ENCODE measurements at places on chromosomes 3 and 15. TPM values are rescaled to one million over a fixed set of nuclear protein-coding genes. Genes with fewer than 3 reads are reported as not detected.

Gene CADPS
- polyA plus RNA-seq: 3.3 TPM

Gene TMEM39A
- polyA plus RNA-seq: 76.4 TPM

Gene CD200R1
- 3.4 TPM for polyA plus RNA-seq

- no peak for DNase-seq
These were observed 41.7 kb upstream of the IGF2BP2 start for GRCh38 chr3:185866555-185866954.

- no peak for DNase-seq
These were observed 141.6 kb downstream of the ECT2 start for GRCh38 chr3:172892158-172892557.

GRCh38 chr3:159237226-159237625 lies 435.4 kb downstream of the MFSD1 start:
- no peak for DNase-seq

DNA sequence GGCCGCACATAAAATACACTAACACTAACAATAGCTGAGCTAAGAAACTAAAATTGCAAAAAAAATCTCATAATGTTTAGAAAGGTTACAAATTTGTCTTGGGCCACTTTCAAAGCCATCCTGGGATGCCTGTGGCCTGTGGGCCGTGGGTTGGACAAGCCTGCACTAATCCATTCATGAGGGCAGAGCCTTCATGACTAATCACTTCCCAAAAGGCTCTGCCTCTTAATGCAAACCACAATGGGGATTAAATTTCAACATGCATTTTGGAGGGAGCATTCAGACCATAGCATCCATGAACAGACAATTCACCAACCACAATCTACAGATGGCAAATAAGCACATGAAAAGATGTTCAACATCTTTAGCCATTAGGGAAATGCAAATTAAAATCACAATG lies 128.2 kb downstream of the SUCLG2 start:
- no peak for DNase-seq

GRCh38 chr3:52245322-52246263 lies at the start of gene PPM1M:
Gene PPM1M, plus strand, starts transcription at chr3:52245759. Its CDS starts 66 bp downstream, at chr3:52245825.
- DNase-seq: peak; percentile 56

DNA sequence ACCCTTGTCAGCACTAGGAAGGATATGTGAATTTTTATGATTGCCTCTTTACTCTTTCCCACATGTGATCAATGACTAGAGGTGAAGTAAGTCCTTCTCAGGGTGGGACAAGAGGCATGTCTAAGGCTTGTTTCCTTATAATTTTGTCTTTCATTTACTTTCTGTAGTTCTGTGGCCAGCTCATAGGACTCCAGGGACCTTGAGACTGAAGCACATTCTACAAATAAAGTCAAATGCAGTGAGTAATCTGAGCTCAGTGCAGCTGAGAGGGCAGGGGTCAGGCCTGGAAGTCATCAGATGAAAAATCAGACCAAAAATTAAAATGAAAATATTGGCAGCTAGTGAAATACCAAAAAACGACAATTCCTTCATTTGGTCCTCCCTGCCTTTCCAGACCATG lies 424.7 kb upstream of the THBS1 start:
- DNase-seq: no peak

- peak; percentile 98 for DNase-seq
These were observed 29.9 kb downstream of the MBNL1 start for GRCh38 chr3:152298393-152299248.

GRCh38 chr15:98304371-98304770 lies 343.9 kb downstream of the ARRDC4 start:
- DNase-seq: no peak

DNA sequence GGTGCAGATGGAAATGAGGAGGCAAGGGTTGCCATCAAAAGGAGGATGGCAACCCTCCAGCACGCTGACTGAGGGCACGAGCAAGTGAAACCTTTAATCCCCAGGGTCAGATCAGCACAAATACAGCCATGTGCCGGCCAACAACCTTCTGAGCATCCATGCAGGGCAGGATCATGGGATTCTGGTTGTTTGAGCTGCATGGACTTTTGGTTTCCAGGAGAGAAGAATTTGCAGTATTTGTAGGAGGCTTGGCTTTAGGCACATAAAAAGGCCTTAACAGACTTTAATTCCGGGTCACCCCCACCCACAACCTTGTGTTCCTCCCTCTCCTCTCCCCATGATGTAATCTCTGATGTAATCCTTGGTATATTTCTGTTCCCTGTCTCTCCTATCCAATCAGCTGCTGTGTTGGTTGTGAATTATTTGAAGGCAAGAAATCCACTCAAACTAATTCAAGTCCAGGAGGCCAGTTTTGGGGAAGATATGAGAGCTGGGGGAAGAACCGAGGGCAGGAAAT lies 254.3 kb downstream of the SHQ1 start:
- DNase-seq: no peak

Measured in right lung (tissue), 10 donors.